ENCODE measurements at places on chromosomes 3 and 15. TPM values are rescaled to one million over a fixed set of nuclear protein-coding genes. Genes with fewer than 3 reads are reported as not detected.

- H3K27me3 ChIP-seq: no peaks in the 10 kb centered on the region
- no peaks in the 10 kb centered on the region for H3K4me1 ChIP-seq
- H3K27ac ChIP-seq: no peak overlapping the region
- no peak overlapping the region for H3K4me3 ChIP-seq
Observed at GRCh38 chr3:131217296-131217741, 164.3 kb upstream of the NUDT16 start.

CLDN18 gene
- not detected for total RNA-seq

DNA sequence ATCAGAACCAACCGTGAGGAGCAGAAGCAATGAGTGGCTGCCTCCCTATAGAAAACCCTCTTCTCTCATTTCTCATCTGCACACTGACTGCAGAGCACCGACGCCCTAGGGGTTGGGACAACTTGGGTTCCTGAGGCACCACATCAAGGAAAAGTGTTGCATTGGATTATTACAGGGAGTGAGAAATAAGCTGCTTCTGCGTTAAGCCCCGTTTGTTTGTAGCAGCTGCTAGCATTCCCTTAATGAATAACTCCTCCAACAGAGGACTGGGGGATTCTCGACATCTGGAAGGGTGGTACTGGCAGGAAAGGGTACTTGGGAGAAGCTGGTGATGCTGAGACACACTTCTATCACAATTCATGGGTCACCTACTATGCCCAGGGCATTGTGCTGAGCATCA is 25.3 kb upstream of the AGBL1 start:
- H3K4me1 ChIP-seq: no peaks in the 10 kb centered on the region
- no peak overlapping the region for H3K4me3 ChIP-seq
- H3K36me3 ChIP-seq: no peaks in the 10 kb centered on the region
- DNase-seq: no peak
- H3K27ac ChIP-seq: no peak overlapping the region
- H3K27me3 ChIP-seq: no peaks in the 10 kb centered on the region

CPNE4 gene
- total RNA-seq: not detected

DNA sequence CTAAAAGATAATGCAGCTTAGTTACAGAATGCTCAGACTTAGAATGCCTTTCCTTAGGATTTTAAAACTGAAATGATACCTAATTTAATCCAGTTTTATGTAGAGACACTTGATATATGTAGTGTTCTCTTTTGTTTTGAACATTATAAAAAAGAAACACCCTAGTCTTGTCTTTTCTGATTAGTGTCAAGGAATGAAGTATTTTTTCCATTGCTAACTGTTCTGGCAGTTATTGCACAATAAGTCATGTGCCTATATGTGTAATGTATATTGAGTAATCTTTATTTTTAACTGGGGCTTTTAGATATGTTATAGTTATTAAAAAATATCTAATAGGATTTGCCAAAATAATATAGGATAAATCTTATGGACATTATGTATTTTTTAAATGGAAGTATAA is 4.5 kb downstream of the ARL8B start:
- no peak overlapping the region for H3K27ac ChIP-seq
- no peaks in the 10 kb centered on the region for H3K36me3 ChIP-seq
- H3K4me3 ChIP-seq: no peak overlapping the region
- H3K4me1 ChIP-seq: peaks cover 28% of the 10 kb centered on the region
- no peak for DNase-seq

GRCh38 chr3:139231555-139232281 is 112.1 kb upstream of the MRPS22 start:
- no peaks in the 10 kb centered on the region for H3K27me3 ChIP-seq
- DNase-seq: no peak
- no peak overlapping the region for H3K4me3 ChIP-seq
- no peaks in the 10 kb centered on the region for H3K36me3 ChIP-seq
- H3K4me1 ChIP-seq: no peaks in the 10 kb centered on the region

ADAMTS7 gene
- total RNA-seq: 16.6 TPM

DNA sequence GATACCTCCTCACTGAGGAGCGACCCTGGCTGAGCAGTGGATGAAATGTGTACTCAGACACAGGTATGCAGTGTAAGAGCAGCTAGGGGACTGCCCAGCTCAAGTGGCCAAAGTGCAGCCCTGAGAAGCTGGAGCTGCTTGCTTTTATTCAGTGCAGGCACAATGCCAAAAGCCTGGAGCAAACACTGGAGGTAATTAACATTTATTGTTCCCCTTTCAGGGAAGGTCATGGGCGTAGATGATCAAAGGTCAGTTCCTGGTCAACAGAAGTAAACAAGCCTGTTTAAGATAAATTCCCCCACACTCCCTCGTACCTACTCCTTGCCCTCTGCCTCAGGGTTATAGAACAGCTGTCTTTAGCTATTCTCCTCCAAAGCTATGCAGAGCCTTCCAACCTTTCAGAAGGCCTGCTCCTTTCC is 17.5 kb downstream of the PLA2G4F start:
- no peaks in the 10 kb centered on the region for H3K27me3 ChIP-seq
- H3K4me3 ChIP-seq: no peak overlapping the region
- H3K27ac ChIP-seq: no peak overlapping the region
- H3K4me1 ChIP-seq: no peaks in the 10 kb centered on the region
- DNase-seq: no peak

- H3K36me3 ChIP-seq: peaks cover 7% of the 10 kb centered on the region
- no peak for DNase-seq
- H3K4me3 ChIP-seq: no peak overlapping the region
- no peaks in the 10 kb centered on the region for H3K4me1 ChIP-seq
- H3K27me3 ChIP-seq: no peaks in the 10 kb centered on the region
Observed at GRCh38 chr3:33687406-33688010, 30.5 kb downstream of the CLASP2 start.

GRCh38 chr3:20340324-20340928 is 154.4 kb upstream of the SGO1 start:
- no peak overlapping the region for H3K4me3 ChIP-seq
- DNase-seq: peak; percentile 58
- no peak overlapping the region for H3K27ac ChIP-seq

DNA sequence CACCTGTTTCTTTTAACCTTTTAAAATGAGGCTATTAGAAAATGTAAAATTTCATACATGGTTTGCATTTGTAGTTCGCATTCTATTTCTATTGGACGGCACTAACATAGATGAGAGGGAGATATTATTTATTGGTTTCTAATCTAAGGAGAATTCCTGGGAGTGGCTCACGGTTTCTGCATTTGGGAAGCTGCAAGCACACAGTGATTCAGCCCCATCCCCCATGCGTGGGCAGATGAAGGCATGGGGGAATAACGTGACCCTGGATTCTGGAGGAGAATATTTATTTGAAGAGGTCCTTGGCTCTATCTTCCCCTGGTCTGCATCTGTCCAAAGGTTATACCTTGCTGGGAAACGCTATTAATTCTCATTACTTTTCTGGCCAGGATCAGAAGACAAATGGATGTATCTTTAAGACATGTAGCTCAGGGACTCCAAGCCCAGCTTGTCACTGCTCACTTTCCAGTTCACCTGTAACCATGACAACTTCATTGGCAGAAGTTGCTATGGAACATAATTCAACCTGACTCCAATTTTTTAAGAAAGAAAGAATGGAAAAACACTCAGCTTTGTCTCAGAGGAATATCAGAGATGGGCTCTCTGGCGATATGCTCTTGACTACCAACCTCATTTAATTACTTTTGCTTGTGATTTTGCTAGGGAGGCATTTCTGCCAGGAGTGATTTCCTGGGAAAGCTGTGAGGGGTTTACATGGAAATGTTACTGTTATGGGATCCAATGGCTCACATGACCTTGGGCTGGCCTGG is 27.2 kb upstream of the POMGNT2 start:
- no peak overlapping the region for H3K27ac ChIP-seq
- no peaks in the 10 kb centered on the region for H3K27me3 ChIP-seq
- DNase-seq: no peak
- H3K4me1 ChIP-seq: no peaks in the 10 kb centered on the region
- H3K36me3 ChIP-seq: no peaks in the 10 kb centered on the region
- H3K4me3 ChIP-seq: no peak overlapping the region

- H3K36me3 ChIP-seq: no peaks in the 10 kb centered on the region
- H3K27me3 ChIP-seq: no peaks in the 10 kb centered on the region
- H3K4me1 ChIP-seq: peaks cover 11% of the 10 kb centered on the region
- H3K4me3 ChIP-seq: no peak overlapping the region
Observed at GRCh38 chr3:141332416-141332815, 35.9 kb upstream of the ZBTB38 start.

DNA sequence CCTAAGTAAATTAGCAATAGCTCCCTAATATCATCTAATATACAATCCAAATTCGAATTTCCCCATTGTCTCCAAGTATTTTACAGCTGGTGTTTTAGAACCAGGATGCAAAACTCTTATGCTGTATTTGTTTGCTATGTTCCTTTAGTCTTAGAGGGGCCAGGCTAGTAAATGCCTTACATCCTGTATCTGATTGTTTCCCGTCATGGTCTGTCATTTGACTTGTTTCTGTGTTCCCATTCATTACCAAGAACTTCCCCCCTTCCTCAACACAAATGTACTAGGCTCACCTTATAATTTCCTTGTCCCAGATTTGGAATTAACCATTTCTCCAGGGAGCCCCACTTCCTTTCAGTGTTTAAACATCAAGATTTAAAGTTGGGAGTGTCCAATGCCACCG is 54.1 kb downstream of the ABTB1 start:
- no peak overlapping the region for H3K4me3 ChIP-seq
- H3K36me3 ChIP-seq: no peaks in the 10 kb centered on the region
- peaks cover 6% of the 10 kb centered on the region for H3K4me1 ChIP-seq
- DNase-seq: no peak
- H3K27ac ChIP-seq: no peak overlapping the region

WDR93 gene
- 0.29 TPM for total RNA-seq

TRH gene
- total RNA-seq: not detected

DNA sequence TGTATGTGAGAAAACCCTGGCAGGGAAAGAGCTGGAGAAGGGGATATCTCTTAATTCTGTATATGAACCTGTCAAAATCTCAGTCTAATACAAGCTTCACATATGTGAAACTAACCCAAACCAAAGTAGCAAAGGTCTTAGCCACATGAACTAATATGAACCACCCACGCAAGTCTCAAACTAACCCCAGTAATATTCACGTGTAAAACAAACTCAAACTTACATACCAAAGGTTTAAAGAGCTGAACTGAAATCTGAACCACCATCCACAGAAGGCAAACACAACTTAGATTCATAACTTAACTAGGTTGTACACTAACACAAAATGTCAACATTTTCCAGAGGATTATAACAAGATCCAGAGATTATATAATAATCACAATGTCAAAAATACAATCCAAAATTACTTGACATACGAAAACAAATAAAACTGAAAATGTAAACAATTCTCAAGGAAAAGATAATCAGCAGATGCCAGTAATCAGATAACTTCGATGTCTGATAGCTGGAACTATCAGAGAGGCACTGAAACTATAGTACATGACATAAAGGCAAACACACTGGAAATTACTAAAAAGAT is 64.1 kb downstream of the VPS13C start:
- peaks cover 12% of the 10 kb centered on the region for H3K36me3 ChIP-seq
- H3K27me3 ChIP-seq: no peaks in the 10 kb centered on the region
- H3K4me1 ChIP-seq: no peaks in the 10 kb centered on the region
- H3K27ac ChIP-seq: no peak overlapping the region
- H3K4me3 ChIP-seq: no peak overlapping the region

GRCh38 chr3:158058495-158059130 is 47.6 kb downstream of the SHOX2 start:
- H3K4me3 ChIP-seq: no peak overlapping the region
- DNase-seq: no peak
- H3K27ac ChIP-seq: no peak overlapping the region
- no peaks in the 10 kb centered on the region for H3K4me1 ChIP-seq

CCRL2 gene
- 2.3 TPM for total RNA-seq

DNA sequence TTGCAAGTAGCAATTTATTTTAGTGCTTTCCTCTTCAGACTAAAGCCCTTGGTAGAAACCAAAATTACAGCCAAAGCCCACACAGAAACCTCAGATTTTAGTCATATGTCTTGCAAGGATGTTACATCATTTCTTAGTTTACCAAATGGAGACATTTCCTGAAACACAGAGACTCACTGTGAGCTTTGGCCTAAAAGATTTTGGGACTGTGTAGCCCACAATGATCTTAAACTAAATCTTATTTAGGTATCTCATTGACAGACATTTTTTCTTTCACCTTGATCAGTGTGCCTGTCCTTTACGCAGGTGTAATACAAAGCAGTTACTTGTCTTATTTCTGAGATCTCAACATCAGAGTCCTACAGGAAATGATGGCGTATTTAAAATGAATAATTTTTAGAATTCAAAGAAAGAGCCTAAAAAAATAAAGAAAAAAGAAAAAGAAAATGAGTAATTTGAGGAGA is 27.8 kb upstream of the AP4E1 start:
- H3K36me3 ChIP-seq: no peaks in the 10 kb centered on the region
- no peaks in the 10 kb centered on the region for H3K27me3 ChIP-seq
- peaks cover 31% of the 10 kb centered on the region for H3K4me1 ChIP-seq
- DNase-seq: no peak

DNA sequence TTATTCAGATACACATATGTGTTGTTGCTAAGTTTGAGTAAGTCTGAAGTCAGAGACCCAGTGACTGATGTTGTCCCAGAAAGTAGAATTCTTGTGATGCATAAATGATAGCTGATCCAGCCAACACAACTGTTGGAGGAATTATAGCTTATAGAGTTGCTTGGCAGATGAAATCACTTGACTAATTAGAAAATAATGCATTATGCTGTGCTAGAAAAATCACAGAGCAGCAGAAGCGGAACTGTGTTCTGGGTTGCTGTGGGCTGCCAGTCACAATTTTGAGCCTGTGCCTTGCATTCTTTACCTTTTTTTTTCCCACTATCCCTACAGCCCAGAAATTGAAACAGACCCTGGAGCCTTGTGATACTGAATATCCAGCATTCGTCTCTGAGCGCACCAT is 90.0 kb upstream of the LRTM1 start:
- no peak overlapping the region for H3K27ac ChIP-seq
- no peaks in the 10 kb centered on the region for H3K4me1 ChIP-seq
- H3K27me3 ChIP-seq: no peaks in the 10 kb centered on the region
- DNase-seq: no peak
- no peak overlapping the region for H3K4me3 ChIP-seq
- H3K36me3 ChIP-seq: no peaks in the 10 kb centered on the region

RTP2 gene
- total RNA-seq: not detected

- no peak overlapping the region for H3K4me3 ChIP-seq
- DNase-seq: no peak
- H3K27me3 ChIP-seq: no peaks in the 10 kb centered on the region
- no peaks in the 10 kb centered on the region for H3K36me3 ChIP-seq
Observed at GRCh38 chr3:40969756-40970466, 229.4 kb upstream of the CTNNB1 start.

DNA sequence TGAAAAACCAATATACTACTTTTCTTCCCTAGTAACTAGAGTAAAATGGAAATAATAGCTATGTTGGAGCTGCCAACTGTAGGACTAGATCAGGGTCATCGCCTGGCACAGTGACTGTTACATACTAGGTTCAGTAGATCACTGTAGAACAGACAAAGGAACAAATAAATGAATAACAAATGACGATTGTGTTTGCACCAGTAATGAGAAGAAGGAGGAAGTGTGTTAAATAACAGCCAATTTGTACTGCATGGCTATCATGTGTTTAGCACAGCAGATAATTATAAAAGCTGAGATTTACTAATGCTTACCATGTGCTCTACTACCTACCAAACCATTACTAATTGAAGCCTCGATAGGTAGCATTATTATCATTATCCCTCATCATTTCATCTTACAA is 85.3 kb upstream of the FXR1 start:
- no peaks in the 10 kb centered on the region for H3K4me1 ChIP-seq
- H3K4me3 ChIP-seq: no peak overlapping the region

- H3K27me3 ChIP-seq: no peaks in the 10 kb centered on the region
- DNase-seq: no peak
- H3K4me1 ChIP-seq: no peaks in the 10 kb centered on the region
- no peaks in the 10 kb centered on the region for H3K36me3 ChIP-seq
- H3K27ac ChIP-seq: no peak overlapping the region
Observed at GRCh38 chr3:4166540-4166939, 136.6 kb upstream of the SETMAR start.

Measured in B cell (primary cell).